ENCODE measurements at places on chromosomes 16 and 17. TPM values are rescaled to one million over a fixed set of nuclear protein-coding genes. Genes with fewer than 3 reads are reported as not detected.
A peak's percentile ranks its signal among the peaks of the same experiment; 100 is the strongest.

GRCh38 chr17:699345-699744 is 15.3 kb downstream of the VPS53 start:
- peak; percentile 35 for DNase-seq

- peak; percentile 31 for DNase-seq
Observed at GRCh38 chr16:21101631-21102420, 48.8 kb downstream of the DNAH3 start.

Gene OR1A1
- not detected for total RNA-seq

Gene ASPHD1
- total RNA-seq: not detected

All from stomach (tissue), 19 donors.